ENCODE measurements at places on chromosomes 7 and 10.
A peak's percentile ranks its signal among the peaks of the same experiment; 100 is the strongest.

DNA sequence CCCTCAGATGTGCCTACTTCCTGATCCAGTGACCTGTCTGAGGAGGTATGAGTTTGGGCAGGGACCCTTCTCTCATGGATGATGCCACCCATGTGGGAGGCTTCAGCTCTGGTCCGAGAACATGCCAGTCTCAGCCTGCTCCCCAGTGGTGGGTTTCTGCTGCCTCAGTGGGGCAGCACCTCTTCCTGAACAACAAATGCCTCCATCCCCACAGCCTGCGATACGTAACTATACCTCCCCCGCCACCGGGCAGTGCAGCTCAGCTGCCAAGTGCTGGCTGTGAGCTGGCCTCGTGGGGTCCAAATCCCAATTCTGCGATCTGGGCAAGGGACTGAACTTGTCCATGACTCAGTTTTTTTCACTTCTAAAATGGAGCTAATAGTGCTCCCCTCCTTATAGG is 3.1 kb downstream of the GDF10 start:
- DNase-seq, result no peak

GRCh38 chr10:5691786-5692185 is 7.1 kb downstream of the TASOR2 start:
- no peak for DNase-seq

DNA sequence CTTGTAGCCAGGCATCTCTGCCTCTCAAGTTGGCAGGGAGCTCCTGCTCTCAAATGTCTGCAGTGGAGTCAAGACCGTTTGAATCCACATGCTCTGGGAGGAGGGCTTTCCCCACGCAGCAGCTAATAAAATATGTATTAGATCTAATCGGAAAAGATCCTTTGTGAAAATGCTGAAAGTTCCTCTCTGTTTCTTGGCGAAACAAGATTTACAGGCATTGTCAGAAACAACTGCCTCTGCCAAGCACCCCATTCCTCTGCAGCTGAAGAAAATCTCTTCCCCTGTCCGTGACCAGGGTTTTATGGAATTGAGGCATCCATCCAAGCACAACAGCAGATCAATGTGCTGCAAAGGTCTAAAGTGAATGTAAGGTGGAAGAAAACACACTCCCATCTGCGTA is 165.8 kb downstream of the TCERG1L start:
- DNase-seq, result no peak

GRCh38 chr7:107501593-107501992 is 31.7 kb downstream of the GPR22 start:
- DNase-seq, result no peak

DNA sequence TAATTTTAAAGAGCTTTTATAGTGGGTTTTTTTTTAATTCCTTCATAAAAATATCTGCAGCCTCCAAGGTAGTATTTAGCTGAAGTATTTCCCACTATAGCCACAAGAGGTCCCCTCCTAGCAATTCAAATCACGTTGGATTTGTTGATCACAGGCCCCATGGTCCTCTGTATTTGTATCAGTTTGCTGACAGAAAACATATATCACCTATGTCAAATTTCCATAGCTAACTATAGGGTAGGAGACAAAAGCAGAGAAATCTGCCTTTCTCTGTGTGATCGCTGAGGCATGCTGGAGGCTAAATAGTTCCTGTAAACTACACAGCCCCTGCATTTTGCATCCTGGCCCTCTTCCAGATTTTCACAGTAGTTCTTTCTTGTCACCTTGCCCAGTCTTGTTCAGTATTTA is 1.7 kb upstream of the CTNNA3 start:
- DNase-seq, result peak; percentile 4

- DNase-seq, result no peak
These were observed 23.0 kb downstream of the BMPR1A start for GRCh38 chr10:86779220-86780017.

GRCh38 chr7:39745320-39745719 is 121.9 kb downstream of the RALA start:
- DNase-seq, result no peak

DNA sequence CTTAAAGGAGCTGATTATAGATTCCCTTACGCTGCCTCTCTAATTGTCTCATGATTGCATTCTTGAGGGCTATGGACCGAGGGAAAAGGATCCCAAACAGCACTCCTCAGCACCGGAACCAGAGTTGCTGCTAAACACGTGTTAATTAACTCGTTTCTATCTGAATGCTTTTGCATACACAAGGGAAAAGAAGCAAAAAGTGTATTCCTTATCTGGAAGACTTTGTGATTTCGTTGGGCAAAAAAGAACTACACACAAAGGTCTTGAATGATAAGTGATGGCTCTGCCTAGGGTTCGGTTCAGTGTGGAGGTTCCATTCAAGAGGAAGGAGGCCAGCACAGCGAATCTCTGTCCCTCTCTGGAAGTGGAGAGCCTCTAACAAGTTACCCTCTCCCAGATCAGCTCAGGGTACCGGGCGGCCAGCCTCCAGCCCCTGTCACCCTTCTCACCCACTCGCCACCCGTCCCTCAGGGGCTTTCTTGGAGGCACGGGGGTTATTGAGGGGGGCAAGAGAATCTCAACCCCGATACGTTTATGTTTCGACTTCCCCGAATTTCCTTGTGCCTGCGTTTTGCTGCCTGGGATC is 515 bp upstream of the SLC4A2 start:
- no peak for DNase-seq

DNA sequence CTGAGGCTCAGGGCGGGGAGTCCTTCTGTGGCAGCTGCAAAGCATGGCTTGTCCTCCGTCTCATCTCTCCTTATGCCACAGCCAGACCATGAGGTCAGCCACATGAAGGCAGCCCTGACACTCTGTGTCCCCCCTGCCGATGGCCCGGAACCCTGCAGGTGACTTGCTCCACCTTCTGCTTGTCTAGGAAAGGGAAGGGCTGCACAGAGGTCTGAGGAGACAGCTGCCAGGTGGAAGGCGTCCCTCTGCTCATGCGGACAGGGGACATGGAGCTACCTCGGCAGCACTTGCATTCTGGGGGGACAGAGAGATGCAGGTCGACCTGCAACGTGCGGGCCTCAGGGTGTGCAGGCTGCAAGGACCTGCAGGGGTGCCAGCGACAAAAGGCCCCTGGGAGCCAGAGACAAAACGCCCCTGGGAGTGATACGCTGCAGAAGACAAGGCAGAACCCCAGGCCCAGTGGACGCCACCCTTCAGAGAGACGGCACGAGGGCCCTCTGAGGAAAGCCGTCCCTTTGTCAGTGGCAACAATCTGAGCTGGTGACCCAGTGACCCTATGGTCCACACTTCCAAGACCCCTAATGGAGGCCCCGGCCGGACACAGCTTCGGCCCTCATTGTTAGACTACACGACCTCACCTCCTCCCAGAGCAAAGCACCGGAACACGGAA is 205.2 kb upstream of the PPP2R2D start:
- no peak for DNase-seq

- no peak for DNase-seq
These were observed 14.1 kb downstream of the ATXN7L1 start for GRCh38 chr7:105862276-105862675.

DNA sequence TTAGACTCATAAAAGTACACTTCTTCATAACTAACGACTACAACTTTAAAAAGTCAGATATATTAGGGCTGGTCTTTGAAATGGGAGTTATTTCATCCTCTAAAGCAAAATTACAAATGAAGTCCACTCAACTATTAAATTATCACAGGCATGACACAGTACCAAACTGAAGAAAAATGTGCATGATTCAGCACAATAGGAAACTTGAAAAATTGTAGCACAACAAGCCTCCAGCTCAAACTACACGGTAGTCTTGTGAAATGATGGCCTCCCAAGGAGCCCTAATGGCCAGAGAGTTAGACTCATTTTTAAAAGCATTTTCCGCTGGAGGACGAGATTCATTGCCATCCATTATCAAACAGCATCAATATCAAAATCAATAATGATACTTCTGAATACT is 76.4 kb downstream of the MAGI2 start:
- no peak for DNase-seq

- no peak for DNase-seq
These were observed 32.7 kb upstream of the ZNF438 start for GRCh38 chr10:31064348-31064747.

GRCh38 chr10:62333988-62334682 is 40.0 kb upstream of the ZNF365 start:
- no peak for DNase-seq

DNA sequence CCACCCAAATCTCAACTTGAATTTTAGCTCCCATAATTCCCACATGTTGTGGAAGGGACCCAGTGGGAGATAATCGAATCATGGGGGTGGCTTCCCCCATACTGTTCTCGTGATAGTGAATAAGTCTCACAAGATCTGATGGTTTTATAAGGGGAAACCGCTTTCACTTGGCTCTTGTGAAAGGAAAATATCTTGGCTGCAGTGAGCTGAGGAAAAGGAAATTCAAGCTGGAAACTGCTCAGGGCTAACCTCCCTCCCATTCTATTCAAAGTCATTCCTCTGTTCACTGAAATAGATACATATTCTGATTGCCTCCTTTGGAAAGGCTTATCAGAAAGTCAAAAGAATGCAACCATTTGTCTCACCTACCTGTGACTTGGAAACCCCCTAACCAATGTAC is 15.8 kb downstream of the CYCS start:
- no peak for DNase-seq

DNA sequence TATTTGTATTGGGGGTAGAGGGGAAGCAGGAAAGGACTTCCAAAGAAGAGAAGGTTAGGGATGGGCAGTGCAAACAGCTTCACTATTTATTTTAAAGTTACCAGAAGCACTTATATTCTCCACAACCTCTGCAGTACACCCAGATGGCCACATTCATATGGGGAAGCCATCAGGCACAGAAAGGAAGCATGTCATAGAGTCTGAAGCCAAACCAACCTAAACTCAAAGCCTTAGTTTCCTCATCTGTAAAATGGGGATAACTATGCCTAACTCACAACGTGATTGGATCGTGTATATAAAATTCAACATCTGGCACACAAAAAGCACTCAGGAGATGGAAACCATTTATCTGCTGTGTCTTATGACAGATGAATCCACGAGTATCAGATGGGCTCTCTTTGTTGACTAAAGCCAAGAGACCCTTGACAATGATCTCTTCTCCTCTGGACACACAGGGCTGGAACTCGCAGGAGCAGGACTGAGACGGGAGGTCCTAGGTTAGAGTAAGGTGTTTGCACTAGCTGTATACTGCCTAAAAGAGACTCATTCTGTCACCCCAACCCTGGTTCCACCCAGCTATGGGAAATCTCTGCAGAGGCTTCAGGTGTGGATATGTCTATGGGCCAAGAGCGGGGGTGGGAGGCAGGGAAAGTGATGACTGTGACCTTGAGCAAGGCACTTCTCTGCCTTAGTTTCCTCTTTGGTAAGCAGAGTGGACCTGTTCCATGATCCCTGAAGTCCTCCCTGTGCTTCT is 1.8 kb downstream of the KIAA1549 start:
- no peak for DNase-seq

DNA sequence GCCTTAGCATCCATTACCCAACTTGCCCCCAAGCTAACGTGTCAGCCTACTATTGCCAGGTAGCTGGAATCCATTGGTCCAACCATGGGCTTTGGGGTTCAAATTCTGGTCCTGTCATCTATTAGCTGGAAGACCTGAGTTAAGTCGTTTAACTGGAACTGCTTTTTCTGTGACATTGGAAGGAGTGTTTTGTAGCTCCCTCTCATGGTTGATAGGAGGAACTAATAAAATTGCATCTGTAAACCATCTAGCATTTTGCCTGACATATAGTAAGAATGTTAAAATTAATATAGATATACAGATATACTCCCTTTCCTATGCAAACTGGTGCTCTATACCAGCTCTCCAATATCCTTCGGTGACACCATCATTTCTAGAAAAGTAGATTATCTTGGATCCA is 23.8 kb upstream of the SLF2 start:
- no peak for DNase-seq

GRCh38 chr10:30816820-30817171 is 187.2 kb upstream of the LYZL2 start:
- no peak for DNase-seq

GRCh38 chr10:29712108-29712507 is 77.3 kb upstream of the SVIL start:
- no peak for DNase-seq

- DNase-seq, result no peak
These were observed 21.1 kb upstream of the SAR1A start for GRCh38 chr10:70191161-70191971.

DNA sequence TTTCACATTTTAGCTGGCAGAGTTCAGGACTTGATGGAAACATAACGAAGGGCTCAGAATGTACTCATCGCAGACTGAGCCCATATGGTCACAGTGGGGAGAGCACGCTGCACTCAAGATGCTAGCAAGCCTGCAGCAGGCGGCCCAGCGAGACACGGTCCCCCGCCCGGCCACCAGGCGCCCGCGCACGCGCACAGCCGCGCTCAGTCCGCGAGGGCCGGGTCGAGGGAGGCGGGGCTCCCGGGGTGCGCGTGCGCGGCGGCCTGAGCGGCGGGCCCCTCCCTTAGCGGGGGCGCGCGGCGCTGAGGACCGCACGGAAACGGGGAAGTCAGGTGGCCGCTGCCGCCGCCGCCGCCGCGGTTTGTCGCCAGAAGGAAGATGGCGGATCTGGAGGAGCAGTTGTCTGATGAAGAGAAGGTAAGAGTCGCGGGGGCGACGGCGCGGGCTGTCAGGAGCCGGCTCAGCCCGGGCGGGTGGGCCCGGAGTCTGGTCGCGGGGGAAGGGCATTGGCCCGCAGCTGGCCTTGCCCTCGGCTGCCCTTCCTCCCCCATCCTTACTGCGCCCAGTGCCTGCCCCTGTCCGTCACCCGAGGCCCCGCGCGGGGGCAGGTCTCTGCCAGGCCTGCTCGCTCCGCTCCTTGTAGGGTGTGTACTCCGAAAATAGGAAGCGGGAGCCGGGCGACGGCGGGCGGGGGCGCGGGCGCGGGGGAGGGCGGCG is at the start of gene CAPZA2:
Gene CAPZA2 (plus strand): TSS at position 354 of the 717 bp plus-strand sequence. CDS start 25 bp downstream, at position 379.
- peak; percentile 64 for DNase-seq

DNA sequence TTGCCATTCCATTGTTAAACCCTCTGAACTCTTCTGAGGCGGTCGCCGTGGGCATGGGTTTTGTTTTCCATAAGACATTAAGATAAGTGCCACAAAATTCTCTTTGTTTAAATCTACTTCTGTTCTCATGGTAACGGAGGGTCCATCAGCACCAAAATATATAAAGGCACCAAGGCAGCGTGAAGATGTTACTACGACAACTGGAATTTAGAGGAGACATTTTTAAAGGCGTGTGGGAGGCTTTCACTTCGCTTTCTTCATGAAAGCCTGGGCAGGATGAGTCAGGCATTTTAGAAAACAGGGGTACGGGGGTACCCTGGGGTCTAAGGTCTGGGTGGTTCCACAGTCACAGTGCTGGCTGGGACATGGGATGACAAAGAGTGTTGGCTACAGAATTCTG is 34.0 kb downstream of the SMKR1 start:
- no peak for DNase-seq

DNA sequence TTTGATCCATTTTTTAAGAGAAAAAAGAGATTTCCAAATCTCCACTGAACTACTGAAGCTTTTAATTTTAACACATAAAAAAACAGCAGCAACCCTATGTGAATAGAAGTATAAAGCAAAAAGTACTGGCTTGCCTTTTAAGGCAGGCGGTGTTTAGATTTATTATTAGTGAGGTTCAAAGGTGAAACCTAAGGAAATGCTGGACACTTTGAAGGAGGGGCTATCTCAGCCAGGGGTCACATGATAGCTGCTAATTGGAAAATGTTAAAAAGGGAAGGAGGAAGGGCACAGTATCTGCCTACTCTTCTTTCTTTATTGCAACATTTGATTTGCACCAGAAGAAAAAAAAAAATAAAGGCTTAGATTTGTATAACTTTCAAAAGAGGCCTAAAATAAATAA is 183.8 kb downstream of the SKAP2 start:
- no peak for DNase-seq

GRCh38 chr10:62062752-62063512 is 161.4 kb downstream of the ARID5B start:
- DNase-seq, result no peak
